ENCODE measurements at places on chromosomes 5 and 9. TPM values are rescaled to one million over a fixed set of nuclear protein-coding genes. Genes with fewer than 3 reads are reported as not detected.
A peak's percentile ranks its signal among the peaks of the same experiment; 100 is the strongest.

DNA sequence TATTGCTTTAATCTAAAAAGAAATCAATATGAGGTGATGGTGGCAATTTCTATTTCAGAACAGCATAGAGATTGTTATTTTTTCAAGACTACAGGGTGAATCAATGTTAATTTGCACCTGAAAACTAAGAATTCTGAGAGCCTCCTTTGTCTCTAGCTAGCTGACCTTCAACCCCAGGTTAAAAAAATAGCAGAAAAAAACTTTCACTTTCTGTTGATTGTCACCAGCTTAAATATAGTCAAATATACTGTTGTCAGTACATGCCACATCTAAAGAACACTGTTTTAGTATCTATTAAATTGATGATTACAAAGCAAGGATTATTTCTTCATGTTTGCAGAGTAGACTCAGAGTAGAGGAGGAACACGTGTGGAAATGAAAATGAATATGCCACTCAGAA, 1371.4 kb downstream of the MAT2B start:
- DNase-seq, result no peak

- no peak for DNase-seq
These were observed 28.1 kb downstream of the TARS1 start for GRCh38 chr5:33468775-33469435.

- no peak for DNase-seq
These were observed 62.5 kb upstream of the CXCL14 start for GRCh38 chr5:135641319-135641718.

DNA sequence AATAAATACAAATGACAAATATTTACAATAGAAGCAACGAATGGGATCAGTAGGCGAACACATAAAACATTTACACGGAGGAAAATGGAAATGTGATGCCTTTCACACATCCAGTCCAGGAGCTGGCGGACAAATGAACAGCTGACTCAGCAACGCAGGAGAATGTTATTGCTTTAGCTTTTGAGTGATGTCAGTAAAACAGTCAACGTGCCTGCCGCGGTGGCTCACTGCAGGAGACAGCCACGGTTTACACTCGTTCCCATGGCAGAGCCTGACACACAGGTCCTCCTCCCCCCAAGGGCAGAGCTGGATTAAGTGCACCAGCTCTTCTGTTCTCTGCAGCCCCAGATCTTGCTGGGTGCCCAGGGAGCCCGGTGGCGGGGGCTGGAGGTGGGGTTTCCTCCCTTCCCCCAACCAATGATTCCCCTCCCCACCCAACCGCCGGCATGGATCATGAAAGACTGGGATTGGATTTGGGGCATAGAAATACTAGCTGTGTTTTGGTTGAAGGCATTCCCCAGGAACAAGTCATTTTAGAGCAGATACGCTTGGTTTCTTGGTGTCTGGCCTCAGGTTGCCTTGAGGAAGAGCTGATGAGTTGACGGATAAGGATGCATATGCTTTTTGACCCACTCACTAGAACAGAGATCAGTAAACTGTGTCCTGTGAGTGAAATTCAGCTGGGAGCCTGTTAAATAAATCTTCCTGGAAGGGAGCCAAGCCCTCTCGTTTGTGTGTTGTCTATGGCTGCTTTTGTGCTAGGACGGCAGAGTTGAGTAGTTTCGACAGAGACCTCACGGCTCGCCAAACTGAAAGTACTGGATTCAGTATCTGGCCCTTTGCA, 12.5 kb downstream of the STC2 start:
- DNase-seq, result no peak

GRCh38 chr9:120490888-120491595, 88.9 kb downstream of the CDK5RAP2 start:
- DNase-seq, result peak; percentile 73

- DNase-seq, result peak; percentile 32
These were observed at the start of gene PHF19 for GRCh38 chr9:120876842-120877240. Gene PHF19, minus strand, starts transcription at chr9:120877188. Its CDS starts 2,447 bp downstream, at chr9:120874741.

DNA sequence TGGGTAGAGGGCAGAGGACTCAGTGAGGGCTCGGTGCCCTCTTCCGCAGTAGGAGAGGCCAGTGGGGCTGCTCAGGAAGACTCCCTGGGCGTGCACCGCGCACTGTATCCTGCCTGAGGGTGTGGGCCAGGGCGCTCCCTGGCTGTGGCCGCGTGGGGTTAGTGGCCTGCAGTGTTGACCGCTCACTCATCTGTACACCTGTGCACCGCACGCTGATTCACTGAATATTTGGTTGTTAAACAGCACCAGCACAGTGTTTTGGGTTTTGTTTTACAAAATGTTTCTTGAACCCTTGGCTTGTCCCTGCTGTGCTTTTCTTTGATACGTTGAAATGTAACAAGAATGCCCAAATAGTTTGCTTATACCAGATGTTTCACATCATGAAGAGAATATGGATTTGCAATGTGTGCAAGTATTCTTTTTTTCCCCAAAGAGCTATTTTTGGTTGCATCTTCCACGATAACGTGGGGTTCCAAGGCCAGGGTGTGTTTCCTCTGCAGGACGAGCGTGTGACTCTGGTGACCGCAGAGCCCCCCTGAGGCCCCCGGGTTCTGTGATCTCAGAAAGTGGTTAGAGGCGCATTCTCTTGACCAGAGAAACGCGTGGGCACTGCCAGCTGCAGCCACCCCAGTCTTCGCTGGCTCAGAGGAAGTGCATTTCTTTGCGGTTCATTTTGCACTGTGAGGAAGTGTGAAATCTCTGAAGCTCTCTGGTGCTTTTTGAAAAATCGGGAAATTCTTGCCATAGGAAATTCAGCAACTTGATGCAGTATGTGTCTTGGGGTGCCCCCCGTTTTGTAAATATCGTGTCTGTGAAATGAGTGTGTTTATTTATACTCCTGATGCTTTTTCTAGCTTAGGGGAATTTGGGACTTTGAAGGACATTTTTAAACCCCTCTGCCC, 46.9 kb downstream of the AHRR start:
- DNase-seq, result peak; percentile 51

GRCh38 chr5:26847041-26847736, 191.2 kb downstream of the CDH9 start:
- no peak for DNase-seq

DNA sequence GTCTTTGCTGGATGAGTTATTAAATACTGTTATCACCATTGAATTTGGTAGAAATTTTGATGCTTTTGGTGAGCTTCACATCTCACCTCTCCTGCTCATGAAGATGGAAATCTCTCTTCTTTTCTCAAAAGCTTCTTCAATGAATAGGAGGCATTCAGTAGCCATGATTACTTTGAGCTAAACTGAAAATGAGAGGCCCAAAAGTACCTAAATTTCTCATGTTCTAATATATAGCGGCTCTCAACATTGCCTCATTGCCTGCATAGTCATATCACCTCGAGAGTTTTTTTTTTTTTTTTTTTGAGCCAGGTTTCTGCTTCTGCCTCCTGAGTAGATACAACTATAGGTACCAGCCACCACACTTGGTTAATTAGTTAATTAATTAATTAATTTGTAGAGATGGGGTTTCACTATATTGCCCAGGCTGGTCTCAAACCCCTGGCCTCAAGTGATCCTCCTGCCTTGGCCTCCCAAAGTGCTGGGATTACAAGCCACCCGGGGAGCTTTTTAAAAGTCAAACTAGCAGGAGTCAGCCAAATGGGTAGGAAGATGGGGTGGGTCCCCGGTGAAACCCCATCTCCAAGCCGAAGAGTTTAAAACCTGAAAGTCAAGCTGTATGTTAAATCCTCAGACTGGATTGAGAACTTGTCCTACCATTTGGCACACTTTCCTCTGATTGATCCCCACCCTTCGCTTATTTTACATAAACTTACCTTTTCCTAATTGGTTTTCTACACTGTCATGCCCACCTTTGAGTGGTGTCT, 169.0 kb downstream of the DOCK2 start:
- no peak for DNase-seq

DNA sequence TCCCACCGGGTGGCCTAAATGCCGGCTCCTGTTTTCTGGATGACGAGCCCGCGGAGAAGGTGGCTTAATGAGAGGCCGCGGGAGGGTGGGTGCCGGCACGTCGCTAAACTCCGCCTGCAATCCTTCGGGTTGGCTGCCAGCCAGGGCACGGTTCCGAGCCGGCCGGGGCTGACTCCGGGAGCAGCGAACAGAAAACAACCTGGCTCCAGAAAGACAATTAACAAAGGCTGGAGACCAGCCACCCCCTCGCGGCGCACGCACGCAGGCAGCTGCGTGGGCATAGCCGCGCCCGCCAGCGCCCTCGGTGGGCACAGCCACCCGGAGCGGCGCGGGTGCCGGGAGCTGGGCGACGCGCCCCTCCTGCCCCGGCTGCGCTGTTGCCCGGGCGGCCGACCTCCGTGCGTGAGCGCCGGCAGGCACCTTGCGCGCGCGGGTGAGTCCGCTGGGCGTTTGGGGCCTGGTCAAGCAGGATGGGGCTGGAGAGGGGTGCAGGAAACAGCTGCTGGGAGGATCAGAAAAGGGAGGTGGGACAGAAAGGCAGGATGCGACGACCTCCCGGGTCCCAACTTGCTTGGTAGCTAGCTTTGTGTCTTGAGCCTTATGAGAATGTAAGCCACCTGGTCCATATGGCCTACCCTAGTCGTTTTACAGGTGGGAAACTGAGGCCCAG, at the start of gene ARHGEF37:
TSS of gene ARHGEF37 (plus strand) at position 307 of the 670 bp plus-strand sequence. CDS start 16,272 bp downstream, outside the sequence.
- no peak for DNase-seq

- DNase-seq, result no peak
These were observed 60.2 kb downstream of the TSTD2 start for GRCh38 chr9:97572892-97573365.

GRCh38 chr9:129665389-129665775, at the start of gene PRRX2:
Gene PRRX2, plus strand, starts transcription at chr9:129665647. Its CDS starts 221 bp downstream, at chr9:129665868.
- no peak for DNase-seq

DNA sequence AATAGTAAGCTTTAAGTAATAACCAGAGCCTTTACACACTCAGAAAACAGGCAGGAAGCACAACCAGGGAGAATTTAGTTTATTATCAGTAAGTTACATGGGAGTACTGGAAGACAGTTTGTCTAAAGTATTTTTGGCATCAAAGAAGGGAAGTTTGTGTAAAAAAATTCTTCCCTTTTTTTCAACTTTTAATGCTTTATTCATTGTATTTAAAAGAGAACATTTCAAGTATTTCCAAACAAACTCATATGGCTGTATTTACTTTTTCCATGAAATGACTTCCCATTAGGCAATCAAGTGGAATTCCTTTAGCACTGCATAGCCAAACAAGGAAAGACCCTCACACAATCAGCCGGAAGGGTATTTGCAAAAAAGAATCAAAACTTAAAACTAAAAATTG, 26.7 kb downstream of the RNF145 start:
- DNase-seq, result no peak

- DNase-seq, result no peak
These were observed 80.1 kb upstream of the DMAC1 start for GRCh38 chr9:7879551-7880245.

GRCh38 chr5:154795235-154795596, 40.0 kb downstream of the LARP1 start:
- DNase-seq, result no peak

GRCh38 chr9:106800701-106801270, 62.2 kb upstream of the ZNF462 start:
- DNase-seq, result no peak

GRCh38 chr9:126471084-126471624, 142.6 kb upstream of the LMX1B start:
- DNase-seq, result peak; percentile 96

DNA sequence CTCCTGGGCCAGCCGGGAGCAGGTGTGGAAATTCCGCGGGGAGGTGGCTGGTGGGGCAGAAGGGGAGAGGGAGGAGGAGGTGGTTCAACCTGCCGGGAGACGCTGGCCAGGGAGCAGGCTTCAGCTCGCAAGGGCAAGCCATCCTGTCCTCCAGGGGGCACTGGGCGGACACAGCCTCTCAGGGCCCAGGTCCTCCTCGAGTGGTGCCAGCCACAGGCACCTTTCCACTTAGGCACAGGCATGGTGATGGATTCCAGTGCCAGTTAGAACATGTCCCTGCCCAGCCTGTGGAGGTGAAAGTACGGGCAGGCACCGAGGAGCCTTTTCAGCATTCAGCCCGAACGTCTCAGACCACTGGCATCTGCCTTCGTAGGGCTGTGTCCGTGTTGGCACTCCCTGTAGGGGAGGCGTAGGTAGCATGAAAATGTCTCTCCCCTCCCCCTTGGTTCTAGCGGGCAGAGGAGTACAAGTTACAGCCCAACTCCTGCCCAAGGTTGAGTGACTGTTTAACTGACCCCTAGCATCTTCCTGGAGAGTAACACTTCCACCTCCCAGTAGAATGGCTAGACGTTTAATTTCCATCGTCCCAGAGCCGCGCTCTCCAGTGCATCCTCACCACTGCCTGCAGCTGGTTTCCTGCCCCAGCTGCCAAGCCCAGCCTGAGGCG, 48.9 kb downstream of the DAB2IP start:
- DNase-seq, result no peak

DNA sequence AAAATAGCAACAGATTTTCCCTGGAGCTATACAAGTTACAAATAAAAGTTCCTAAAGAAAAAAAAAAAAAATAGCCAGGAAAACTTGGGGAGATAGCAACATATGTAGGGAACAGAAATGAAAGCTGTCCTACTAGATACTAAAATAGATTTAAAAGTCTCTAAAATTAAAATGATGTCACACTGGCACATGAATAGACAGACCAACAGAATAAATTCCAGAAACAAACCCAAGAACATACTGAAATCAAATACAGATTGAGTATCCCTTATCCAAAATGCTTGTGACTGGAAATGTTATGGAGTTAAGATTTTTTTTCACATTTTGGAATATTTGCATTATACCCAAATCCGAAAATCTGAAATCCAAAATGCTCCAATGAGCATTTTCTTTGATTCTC, 23.8 kb downstream of the GOLPH3 start:
- no peak for DNase-seq

- no peak for DNase-seq
These were observed 34.4 kb downstream of the FEM1C start for GRCh38 chr5:115510145-115510645.

- DNase-seq, result no peak
These were observed 607.0 kb downstream of the ISL1 start for GRCh38 chr5:51990241-51990640.

GRCh38 chr9:115106642-115107041, 11.3 kb downstream of the TNC start:
- DNase-seq, result no peak

GRCh38 chr9:130932255-130933079, 6.6 kb downstream of the FIBCD1 start:
- no peak for DNase-seq

GRCh38 chr5:132459031-132459982, 31.3 kb downstream of the IRF1 start:
- peak; percentile 67 for DNase-seq

Gene RAB3C
- 0.81 TPM for polyA plus RNA-seq

Gene PRDM9
- not detected for polyA plus RNA-seq

Gene PCDHB9
- polyA plus RNA-seq, result not detected

Gene ZNF366
- polyA plus RNA-seq, result 0.76 TPM

Gene CAST
- 76.8 TPM for polyA plus RNA-seq

Gene TAF11L8
- not detected for polyA plus RNA-seq

Gene KIF24
- polyA plus RNA-seq, result not detected

Measured in CD14-positive monocyte (primary cell).